ENCODE measurements at places on chromosomes 4 and X. TPM values are rescaled to one million over a fixed set of nuclear protein-coding genes. Genes with fewer than 3 reads are reported as not detected.

Gene CPLX1
- total RNA-seq: not detected

Gene UCP1
- total RNA-seq: not detected

Gene FTSJ1
- total RNA-seq: 27.4 TPM

Gene DRP2
- 6.7 TPM for total RNA-seq

Gene PASD1
- not detected for total RNA-seq

Gene RHOXF2
- not detected for total RNA-seq

Gene PHF8
- 11.7 TPM for total RNA-seq
